Lower lobe of right lung (tissue), 2 donors: ENCODE measurements at places on chromosomes 4 and X. TPM values are rescaled to one million over a fixed set of nuclear protein-coding genes. Genes with fewer than 3 reads are reported as not detected.

DNA sequence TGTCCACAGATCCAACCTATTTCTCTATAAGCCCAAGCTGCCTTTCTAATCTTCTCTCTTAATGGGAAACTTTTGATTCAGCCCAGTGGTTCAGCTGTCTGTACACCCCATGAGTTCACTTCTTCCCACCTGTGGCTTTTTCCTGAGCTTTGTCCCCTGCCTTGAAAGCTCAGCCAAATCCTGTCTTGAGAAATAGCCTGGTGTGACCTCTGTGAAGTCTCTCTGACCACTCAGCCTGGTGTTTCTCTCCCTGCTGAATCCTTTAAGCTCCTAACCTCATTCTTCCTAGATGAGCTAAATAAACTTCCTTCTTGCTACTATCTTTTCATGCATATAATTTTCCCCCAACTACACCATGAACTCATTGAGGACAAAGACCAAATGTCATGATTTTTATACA lies 15.2 kb upstream of the HERC5 start:
- no peak overlapping the region for H3K27ac ChIP-seq
- DNase-seq, result no peak

DNA sequence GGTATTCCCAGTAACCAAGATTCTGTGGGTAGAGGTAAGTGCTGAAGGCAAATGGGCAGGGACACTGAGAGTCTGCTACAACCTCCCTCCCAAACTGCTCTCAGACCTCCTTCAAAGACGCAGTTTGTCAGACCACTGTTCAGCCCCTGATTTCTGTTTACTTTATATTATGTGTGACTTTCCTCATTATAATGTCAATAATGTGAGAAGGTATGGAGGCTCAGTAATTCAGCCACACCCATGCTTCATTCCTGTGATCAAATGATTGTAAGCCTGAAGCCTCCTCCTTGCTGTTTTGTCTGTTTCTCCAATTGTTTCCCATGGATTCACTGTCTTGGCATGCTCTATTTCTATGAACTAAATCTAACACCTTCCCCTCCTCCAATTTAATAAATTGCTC lies 75.6 kb downstream of the SYTL5 start:
- H3K36me3 ChIP-seq, result no peaks in the 10 kb centered on the region
- no peak overlapping the region for H3K4me3 ChIP-seq
- H3K27ac ChIP-seq, result no peak overlapping the region
- H3K27me3 ChIP-seq, result no peaks in the 10 kb centered on the region
- no peak for DNase-seq

DNA sequence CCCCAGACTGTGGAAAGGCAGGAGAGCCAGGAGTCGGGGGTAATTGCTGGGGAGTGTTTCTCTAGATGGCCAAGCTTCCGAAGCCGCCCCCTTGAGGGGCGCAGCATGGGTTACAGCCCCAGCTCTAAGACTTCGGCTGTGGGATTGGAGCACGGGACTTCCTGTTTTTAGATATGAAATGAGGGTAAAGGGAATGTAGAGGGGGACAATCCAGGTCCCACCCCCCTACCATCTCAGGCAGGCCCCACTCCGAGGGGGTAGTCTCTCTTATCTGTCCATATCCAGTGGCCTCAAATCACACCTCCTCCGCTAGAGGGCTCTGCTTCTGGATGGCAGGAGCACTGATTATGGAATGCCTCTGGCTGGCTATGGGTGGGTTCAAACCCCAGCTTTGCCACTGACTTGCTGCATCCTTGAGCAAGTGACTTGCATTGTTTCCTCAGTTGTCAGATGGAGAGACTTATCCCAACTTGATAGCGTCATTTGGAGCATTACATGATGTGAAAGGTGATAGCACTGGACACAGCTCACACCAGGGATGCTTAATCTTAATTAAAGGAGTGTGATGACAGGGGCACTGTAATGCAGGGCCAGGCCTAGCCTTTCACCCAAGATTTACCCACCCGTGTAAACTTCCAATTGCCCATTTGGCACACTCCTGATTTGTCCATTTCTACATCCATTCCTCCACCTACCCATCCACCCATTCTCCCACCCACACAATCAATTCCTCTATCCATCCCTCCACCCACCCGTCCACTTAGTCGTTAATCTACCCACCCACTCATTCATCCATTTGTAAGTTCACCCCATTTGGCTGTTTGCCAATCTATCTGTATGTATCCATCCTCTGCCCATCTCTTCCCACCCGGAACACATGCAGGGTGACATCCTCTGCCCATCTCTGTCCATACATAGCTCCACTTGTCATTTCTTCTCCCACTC lies 848 bp upstream of the KCND1 start:
- H3K4me3 ChIP-seq, result peak overlapping the region; percentile 38
- peaks cover 35% of the 10 kb centered on the region for H3K36me3 ChIP-seq
- H3K27ac ChIP-seq, result peak overlapping the region; percentile 36
- peaks cover 11% of the 10 kb centered on the region for H3K4me1 ChIP-seq
- H3K27me3 ChIP-seq, result no peaks in the 10 kb centered on the region

FAM149A gene
- 13.3 TPM for total RNA-seq

DNA sequence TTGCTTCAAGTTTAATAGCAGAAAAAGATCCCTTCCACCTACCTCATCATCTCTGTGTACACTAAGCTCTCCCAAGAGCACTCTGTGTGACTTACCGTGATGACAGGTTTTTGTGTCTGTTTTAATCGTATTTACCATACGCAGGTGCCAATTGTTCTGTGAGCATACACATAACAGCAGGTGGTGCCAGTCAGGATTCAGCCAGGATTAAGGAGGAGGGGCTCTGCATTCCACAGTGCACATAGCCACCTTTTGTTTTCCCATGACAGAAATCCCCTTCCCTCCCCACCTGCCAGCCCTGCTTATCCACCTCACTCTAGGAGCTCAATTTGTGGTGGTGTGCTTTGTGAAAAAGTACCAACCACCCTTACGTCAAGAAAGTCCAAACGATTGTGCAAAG lies 14.8 kb downstream of the ANK2 start:
- H3K27ac ChIP-seq, result no peak overlapping the region
- DNase-seq, result no peak
- H3K27me3 ChIP-seq, result no peaks in the 10 kb centered on the region

FRG2 gene
- not detected for total RNA-seq
